ENCODE measurements at places on chromosomes 1 and 21. TPM values are rescaled to one million over a fixed set of nuclear protein-coding genes. Genes with fewer than 3 reads are reported as not detected.
A peak's percentile ranks its signal among the peaks of the same experiment; 100 is the strongest.

BSND gene
- total RNA-seq, result 0.08 TPM

KRTAP11-1 gene
- not detected for total RNA-seq

KCNJ10 gene
- total RNA-seq, result not detected

PTPRC gene
- total RNA-seq, result 724 TPM

- DNase-seq, result no peak
Observed at GRCh38 chr1:93324486-93325464, 20.9 kb upstream of the DR1 start.

- DNase-seq, result no peak
Observed at GRCh38 chr1:182207300-182207699, 145.8 kb upstream of the ZNF648 start.

GRCh38 chr1:206739411-206740076, 31.0 kb upstream of the IL19 start:
- peak; percentile 44 for DNase-seq

GRCh38 chr1:228145463-228146416, 4.0 kb upstream of the GJC2 start:
- DNase-seq, result no peak

GRCh38 chr1:167107456-167107855, 13.6 kb downstream of the STYXL2 start:
- no peak for DNase-seq

DNA sequence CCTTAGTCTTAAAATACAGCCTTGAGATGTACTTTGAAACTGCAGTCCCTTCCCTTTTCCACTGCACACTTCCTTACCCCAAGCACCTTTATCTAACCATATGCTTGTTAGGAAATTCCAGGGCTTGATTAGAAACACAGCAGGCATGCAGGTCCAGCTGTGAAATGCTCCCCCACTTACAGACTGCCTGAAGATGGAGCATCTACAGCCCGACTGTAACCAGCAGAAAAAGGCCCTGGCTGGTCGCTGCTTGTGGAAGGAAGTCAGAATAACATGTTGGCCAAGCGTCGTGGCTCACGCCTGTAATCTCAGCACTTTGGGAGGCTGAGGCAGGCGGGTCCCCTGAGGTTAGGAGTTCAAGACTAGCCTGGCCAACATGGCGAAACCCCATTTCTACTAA, 37.2 kb downstream of the VN1R5 start:
- no peak for DNase-seq

Measured in activated CD4-positive, alpha-beta memory T cell treated with anti-CD3 and anti-CD28 coated beads, Interleukin-2, amount 10 ng/mL, durations not matched to agents 7 days and 5 days (primary cell).